Naive thymus-derived CD4-positive, alpha-beta T cell (primary cell): ENCODE measurements at places on chromosomes 3 and 15.

DNA sequence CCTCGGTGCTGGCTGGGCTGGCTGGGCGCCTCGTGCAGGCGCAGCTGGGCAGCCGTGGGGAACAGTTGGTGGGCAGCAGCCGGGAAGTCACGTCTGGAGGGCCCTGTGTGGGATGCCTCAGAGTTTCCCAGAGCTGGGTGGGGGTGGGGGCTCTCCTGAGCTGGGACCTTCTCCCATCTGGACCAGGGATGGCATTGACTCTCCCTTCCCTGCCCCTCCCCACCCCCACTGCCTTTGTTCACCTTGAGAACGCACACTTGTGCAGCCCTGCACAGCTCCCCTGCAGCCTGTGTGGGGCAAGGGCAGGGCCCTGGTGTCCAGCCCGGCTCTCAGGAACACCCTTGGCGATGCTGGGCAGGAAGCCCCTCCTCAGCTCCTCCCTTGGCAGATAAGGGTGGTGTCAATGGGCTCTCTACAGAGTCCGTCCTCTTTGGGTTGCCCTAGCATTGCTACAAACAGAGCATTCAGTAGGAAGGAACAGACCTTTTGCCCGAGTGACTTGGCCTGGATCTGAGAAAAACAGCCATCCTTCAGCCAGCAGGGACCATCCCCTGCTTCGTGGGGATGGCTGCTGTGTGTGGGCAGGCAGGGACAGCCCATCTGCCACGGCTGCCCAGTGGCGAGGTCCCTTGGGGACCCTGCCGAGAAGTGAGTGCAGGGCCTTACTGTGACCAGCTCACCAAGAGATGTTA, 25.5 kb upstream of the KLF13 start:
- no peak for DNase-seq

DNA sequence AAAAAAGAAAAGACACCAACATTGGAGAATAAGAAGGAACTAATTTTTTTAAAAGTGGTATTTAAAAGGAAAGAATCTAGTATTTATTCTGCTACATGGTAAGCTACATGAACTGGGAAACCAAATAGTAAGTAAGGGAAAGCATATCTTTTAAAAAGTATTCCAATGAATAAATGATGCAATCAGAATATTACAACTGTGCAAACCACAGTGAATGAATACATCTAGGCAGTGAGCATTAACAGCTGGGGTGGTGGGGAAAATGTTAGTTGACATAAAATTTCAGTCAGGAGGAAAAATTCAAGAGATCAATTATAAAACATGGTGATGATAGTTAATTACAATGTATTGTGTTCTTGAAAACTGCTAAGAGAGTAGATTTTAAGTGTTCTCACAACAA, 16.9 kb downstream of the ICE2 start:
- DNase-seq: no peak

DNA sequence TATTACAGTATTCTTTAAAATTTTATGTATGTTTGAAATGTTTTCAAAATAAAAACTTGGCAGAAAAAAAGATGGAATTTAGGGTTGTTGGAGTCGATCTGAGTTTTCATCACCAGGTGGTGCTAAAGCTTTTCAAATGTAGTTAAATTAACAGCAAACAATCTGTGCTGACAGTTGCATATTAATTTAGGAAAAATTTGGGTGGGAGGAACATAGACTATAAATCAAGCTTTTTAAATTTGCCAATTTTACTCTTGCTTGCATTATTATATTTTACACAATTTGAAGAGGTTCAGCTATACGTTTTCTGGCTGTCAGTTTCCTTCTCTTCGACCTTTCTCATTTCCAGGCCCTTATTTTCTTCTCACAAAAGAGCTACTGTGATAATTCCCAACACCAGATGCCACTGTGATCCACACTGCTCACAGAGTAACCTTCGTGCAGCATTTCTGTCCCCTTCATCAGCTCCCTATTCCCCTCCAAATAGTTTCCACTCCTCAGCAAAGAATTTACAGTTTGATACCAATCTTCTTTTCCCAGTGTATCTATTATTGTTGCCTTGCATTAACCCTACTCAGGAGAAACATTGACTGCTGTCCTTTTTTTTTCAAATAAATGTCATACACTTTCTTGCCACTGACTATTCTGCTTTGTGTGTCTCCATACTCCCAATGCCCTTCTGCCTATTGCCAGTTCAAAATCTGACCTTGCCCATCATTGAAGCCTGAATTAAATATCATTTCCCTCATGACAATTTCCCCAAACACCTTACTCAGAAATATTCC, 53.4 kb upstream of the EIF5A2 start:
- no peak for DNase-seq

DNA sequence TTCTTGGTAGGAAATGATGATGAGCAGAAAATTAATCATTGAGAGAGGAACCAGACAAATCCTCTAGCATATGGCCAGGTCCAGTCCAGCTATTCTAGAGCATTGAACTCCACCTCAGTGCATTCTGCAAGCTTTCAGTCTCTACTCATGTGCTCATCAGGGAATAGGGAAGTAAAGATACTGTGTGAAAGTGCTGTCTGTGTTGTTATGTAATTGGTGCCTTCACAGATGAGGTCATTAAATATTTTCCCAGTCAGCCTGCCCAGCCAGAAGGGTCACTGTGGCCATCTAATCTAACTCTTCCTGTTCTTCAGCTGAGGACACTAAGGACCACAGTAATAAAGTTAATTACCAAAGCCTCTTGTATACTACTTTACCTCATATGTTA, 28.2 kb downstream of the C3orf62 start:
- DNase-seq: no peak

GRCh38 chr3:47108546-47108945, 55.4 kb downstream of the SETD2 start:
- no peak for DNase-seq
